Esophagus squamous epithelium (tissue), 5 donors: ENCODE measurements at places on chromosomes 6 and 20. TPM values are rescaled to one million over a fixed set of nuclear protein-coding genes. Genes with fewer than 3 reads are reported as not detected.

DNA sequence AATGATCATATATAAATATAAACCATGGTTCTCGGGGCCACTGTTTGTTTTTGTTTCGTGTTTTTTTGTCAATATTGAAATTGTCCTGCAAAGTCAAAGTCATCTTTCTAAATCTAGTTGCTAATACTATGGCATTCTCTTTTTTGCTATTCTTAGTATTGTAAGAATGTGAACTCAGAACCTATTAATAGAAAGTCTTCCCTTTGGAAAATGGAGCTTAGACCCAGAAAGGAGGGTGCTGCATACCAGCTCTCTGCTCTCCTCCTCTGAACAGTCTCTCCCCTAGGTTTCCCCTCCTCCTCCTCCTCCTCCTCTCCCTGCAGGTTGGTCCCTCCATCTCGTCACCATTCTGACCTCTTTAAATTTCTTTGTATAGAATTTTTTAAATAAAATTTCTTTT lies 150.4 kb upstream of the CCN2 start:
- H3K27me3 ChIP-seq: no peaks in the 10 kb centered on the region
- H3K4me1 ChIP-seq: no peaks in the 10 kb centered on the region
- DNase-seq: no peak
- no peaks in the 10 kb centered on the region for H3K36me3 ChIP-seq
- H3K4me3 ChIP-seq: no peak overlapping the region

- H3K36me3 ChIP-seq: no peaks in the 10 kb centered on the region
- no peak overlapping the region for H3K4me3 ChIP-seq
These were observed 12.0 kb upstream of the LAMA4 start for GRCh38 chr6:112266331-112266730.

GRCh38 chr6:36116066-36116864 lies 14.0 kb upstream of the MAPK13 start:
- no peak overlapping the region for H3K4me3 ChIP-seq
- peaks cover 11% of the 10 kb centered on the region for H3K4me1 ChIP-seq
- no peak overlapping the region for H3K27ac ChIP-seq
- no peaks in the 10 kb centered on the region for H3K27me3 ChIP-seq

GRCh38 chr6:42572523-42572922 lies 8.7 kb downstream of the UBR2 start:
- H3K4me3 ChIP-seq: no peak overlapping the region
- H3K27me3 ChIP-seq: no peaks in the 10 kb centered on the region
- H3K4me1 ChIP-seq: peaks cover 5% of the 10 kb centered on the region
- no peak for DNase-seq

TRERF1 gene
- 5.5 TPM for total RNA-seq

SRSF12 gene
- total RNA-seq: 0.19 TPM
